ENCODE measurements at places on chromosomes 3 and 15. TPM values are rescaled to one million over a fixed set of nuclear protein-coding genes. Genes with fewer than 3 reads are reported as not detected.
A peak's percentile ranks its signal among the peaks of the same experiment; 100 is the strongest.

DNA sequence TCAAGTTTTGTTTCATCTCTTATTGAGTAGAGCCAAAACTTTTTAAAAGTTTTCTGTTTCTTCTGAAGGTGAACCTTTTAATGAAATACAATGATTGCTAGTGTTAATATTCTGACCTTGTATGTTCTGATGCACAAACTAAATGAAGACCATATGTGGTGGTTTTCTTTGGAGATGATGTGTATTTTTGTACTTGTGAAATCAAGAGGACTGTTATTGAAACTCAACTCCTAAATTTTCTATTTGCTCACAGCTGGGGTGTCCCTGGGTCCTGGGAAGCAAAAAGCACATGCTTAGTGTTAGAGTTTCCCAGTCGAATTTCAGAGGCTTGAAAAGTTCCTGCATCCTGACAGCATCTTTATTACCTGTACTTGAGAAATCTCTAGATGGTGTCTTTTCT lies 1185.8 kb upstream of the ALCAM start:
- no peak for DNase-seq

DNA sequence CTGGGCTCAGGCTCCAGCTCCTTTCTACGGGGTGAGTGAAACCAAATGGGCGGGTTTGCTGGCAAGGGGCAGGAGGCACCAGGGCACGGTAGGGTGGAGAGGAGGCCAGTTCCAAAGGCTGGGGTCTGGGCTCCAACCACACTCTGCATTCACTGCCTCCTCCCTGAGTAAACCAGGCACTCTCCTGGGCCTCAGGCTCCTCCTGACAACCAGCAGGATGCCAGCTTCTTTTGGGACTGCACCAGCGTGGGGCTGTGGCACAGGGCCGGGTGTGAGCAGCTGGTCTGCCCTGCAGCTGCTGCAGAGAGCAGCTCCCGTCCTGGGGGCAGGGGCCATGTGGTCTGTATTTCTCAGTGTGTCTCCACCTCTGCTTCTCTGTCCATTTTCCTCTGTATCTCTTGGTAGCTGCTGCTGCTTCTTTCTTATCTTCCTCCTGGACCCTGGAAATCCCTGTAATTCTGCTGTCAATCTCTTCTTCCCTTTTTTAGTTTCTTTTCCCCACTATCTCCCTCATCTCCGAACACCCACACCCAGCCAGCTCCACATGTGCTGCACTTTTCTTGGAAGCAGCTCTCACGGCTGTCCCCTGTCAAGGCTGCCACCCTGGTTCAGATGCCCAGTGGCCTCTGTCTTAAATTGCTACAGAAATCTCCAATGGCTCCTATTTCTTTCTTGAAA lies 54.9 kb upstream of the TBC1D21 start:
- no peak for DNase-seq

DNA sequence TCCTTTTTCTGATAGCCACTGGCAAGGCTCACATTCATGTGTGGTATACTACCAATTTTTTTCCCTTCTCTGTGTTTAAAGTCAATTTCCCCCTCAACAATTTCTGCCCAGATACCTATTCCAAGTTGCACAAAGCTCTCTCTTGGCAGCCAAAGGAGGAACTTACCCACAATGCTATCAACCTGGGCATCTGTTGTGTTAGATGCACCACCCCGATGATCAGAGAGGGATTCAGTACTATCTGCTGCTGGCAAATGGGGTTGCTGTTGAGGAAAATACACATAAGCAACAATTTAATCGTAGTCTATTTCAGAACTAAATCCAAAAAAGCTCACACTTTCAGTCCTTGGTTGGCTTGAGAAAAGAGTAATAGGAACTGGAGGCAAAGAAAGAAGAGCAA lies 46.1 kb downstream of the AAGAB start:
- no peak for DNase-seq

DNA sequence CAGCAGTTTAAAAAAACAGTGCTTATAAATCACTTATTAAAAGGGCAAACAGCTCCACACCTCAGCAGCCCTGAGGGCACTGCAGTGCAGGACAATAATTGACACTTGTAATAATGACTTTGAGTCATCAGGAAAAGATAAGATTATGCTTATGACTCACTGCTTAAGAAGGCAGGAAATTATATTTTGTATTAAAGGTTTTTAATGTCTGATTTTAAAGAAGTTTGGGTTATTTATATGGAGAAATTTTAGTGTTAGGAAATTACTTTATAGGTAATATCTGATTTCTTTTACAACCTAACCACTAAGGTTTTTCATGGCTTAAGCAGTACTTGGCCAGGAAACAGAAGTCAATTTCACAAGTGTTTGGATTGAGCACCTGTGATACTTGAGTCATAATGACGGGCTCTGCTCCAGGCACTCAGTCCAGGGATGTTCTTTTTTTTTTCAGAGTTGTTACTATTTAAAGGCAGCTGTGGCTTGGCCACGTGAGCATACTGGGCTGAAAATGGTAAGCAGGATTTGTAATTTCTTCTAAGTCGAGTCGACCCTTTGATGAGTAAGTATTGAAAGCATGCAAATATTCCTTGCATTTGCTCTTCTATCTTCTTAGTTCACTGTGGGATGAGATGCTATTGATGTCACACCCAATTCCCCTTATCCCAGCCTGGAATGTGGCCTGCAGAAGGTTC lies 21.6 kb upstream of the SLC6A20 start:
- DNase-seq = peak; percentile 69

The PTX3 gene
- 0.59 TPM for total RNA-seq

The CHCHD6 gene
- 47.7 TPM for total RNA-seq

The MAP6D1 gene
- total RNA-seq = 2.2 TPM

The SLC12A6 gene
- 28.3 TPM for total RNA-seq

The NPRL2 gene
- total RNA-seq = 24.1 TPM

Data from PC-9 (cell line).